Parietal lobe (tissue), 2 donors: ENCODE measurements at places on chromosomes 16 and 17. TPM values are rescaled to one million over a fixed set of nuclear protein-coding genes. Genes with fewer than 3 reads are reported as not detected.

The CDH8 gene
- total RNA-seq, result 37.2 TPM

The CNGB1 gene
- total RNA-seq, result not detected

The CCL14 gene
- not detected for total RNA-seq

The RND2 gene
- 3.4 TPM for total RNA-seq

The TBC1D3D gene
- not detected for total RNA-seq

The SMARCE1 gene
- total RNA-seq, result 139 TPM

The NTHL1 gene
- total RNA-seq, result 22.5 TPM

The KRTAP4-5 gene
- not detected for total RNA-seq

The CARD14 gene
- 0.31 TPM for total RNA-seq

The SIRT7 gene
- total RNA-seq, result 15.3 TPM

The PRSS27 gene
- 6.3 TPM for total RNA-seq

The PFN1 gene
- 62.9 TPM for total RNA-seq

The P2RX5 gene
- total RNA-seq, result 6.9 TPM

The ADAD2 gene
- total RNA-seq, result not detected

The NPIPA5 gene
- 8.1 TPM for total RNA-seq

The TBC1D3E gene
- total RNA-seq, result not detected

The PDE6G gene
- total RNA-seq, result not detected

The SCARF1 gene
- total RNA-seq, result 3.1 TPM

The OSGIN1 gene
- total RNA-seq, result not detected

The PYY gene
- total RNA-seq, result not detected

The C17orf107 gene
- total RNA-seq, result 3.8 TPM

The FBXL16 gene
- total RNA-seq, result 10.6 TPM

The GAST gene
- not detected for total RNA-seq

The OTOP3 gene
- not detected for total RNA-seq

The GPRC5B gene
- total RNA-seq, result 30.7 TPM

The STX4 gene
- total RNA-seq, result 26.3 TPM

The KRT17 gene
- not detected for total RNA-seq

The ZSCAN10 gene
- not detected for total RNA-seq

The RAMP2 gene
- 9.1 TPM for total RNA-seq

The SCIMP gene
- total RNA-seq, result not detected

The CMTR2 gene
- 38.8 TPM for total RNA-seq

The MYH2 gene
- not detected for total RNA-seq

The ATP1B2 gene
- 16.6 TPM for total RNA-seq

The SHISA9 gene
- total RNA-seq, result 33.5 TPM

The C16orf92 gene
- total RNA-seq, result not detected

The DPEP2 gene
- not detected for total RNA-seq

The HS3ST3A1 gene
- 0.31 TPM for total RNA-seq

The SDK2 gene
- total RNA-seq, result 19.4 TPM

The GP1BA gene
- not detected for total RNA-seq

The ANKFN1 gene
- total RNA-seq, result 7.5 TPM

The MYH11 gene
- total RNA-seq, result under 0.01 TPM
